ENCODE measurements at places on chromosomes 1 and 21.

GRCh38 chr1:92210701-92211100 lies 7.0 kb upstream of the C1orf146 start:
- no peak for DNase-seq

DNA sequence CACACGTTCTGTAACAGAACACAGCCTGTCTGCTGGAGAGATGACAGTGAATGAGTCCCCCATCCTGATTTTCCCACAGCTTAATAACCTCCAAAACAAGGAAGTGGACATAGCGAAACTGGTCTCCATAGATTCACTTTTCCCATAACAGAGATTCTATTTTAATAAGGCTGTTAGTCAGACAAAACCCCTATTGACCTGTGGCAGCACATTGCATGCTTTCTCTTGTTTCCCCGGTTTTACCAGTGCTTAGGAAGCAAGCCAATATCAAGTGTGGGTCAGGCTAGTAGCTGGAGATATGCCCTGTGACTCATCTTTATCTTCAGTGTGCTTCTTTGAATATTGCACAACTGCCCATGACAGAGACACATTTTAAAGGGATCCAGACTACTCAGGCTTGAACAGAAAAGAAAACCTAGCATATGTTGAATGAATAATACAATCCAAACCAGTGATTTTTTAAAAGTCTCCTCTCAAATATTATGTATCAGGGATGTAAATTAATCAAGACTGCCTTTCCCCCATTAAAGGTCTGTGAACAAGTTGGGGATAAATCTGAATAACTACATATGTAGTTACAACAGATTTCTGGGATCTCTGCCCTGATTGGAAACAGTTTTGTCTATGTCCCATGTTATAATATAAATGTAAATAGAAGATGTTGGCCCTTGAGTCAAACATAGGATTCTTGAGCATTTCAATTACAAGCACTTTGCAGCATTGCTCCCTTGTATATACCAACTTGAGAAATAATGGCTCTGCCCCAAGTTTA lies 11.9 kb upstream of the CLDN8 start:
- no peak for DNase-seq

DNA sequence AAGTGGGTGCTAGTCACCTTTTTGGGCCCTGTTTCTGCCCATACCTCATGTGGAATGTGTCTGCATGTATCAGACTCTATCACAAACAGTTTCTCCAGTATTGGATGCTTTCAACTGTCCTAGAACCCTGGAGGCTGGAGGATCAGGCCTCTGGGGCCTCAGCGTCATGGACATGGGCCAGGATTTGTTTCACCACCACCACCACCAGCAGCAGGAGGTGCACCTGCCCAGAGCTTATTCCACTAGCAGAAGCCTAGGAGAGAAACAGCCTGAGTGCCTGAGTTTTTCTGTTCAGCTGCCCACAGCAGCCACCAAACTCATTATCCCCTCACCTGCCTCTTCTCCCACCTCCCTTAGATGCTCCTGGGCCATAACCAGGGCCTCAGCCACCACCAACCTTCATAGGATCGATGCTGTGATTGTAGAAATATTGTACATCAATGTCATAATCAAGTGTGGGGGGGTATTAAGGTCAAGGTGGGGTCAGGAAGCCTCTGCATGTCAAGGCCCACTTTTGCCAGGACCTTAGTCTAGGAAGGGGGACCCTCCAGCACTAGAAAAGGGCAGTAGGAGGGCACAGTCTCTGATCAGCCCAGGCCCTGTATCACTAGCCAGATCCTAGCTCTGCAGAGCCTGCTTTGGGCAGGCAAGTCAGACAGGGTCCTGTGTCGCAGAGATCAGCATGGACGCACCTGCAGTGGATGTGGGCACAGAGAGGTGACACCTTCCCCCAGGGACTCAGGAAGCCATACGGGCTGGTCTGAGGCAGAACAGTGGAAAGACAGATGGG lies 9.3 kb downstream of the DMAP1 start:
- DNase-seq, result no peak

DNA sequence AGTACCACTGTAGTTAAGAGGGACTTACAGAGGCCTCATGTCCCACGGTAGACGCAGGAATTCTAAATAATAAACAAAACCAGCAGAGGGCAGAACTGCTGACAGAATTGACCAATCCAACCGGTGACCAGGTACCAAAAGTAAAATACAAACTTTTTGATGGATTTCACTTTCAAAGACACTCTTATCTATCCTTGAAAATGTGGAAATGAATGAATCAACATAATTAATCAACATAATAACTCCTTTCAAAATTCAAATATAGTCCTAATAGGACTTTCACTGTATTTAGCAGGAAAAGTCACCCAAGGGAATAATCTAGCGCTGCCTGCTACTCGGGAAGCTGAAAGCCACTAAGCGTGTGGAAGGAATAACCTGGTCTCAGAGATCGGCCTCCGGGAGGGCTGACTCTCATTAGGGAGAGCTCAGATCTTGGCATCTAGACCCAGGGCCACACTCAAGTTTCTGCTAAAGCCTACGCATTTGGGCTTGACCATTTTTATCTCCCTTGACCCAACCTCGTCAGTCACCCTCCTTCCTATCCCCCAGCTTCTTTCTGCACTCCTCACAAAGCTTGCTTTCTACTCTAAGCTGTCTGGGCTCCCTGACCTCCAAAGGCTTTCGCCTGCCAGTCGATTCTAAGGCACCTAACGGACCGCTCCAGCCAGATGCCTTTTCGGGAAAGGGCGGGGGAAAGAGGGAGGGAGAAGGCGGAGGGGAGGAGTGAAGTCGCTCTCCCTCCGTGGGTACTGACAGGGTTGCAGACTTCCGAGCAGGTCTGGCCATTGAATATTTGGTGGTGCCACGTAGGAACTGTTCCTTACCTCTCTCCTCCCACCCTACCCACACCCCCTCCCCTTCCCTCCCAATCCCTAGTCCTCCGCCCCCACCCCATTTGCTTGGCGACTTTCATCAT lies 1.6 kb downstream of the COL11A1 start:
- DNase-seq, result no peak

- no peak for DNase-seq
Observed at GRCh38 chr21:45525153-45525909, 16.9 kb downstream of the SLC19A1 start.

- no peak for DNase-seq
Observed at GRCh38 chr21:34795548-34796180, 126.9 kb downstream of the CLIC6 start.

All from activated T-cell treated with anti-CD3 and anti-CD28 coated beads for 4 hours (primary cell).